ENCODE measurements at places on chromosomes 6 and 20.

DNA sequence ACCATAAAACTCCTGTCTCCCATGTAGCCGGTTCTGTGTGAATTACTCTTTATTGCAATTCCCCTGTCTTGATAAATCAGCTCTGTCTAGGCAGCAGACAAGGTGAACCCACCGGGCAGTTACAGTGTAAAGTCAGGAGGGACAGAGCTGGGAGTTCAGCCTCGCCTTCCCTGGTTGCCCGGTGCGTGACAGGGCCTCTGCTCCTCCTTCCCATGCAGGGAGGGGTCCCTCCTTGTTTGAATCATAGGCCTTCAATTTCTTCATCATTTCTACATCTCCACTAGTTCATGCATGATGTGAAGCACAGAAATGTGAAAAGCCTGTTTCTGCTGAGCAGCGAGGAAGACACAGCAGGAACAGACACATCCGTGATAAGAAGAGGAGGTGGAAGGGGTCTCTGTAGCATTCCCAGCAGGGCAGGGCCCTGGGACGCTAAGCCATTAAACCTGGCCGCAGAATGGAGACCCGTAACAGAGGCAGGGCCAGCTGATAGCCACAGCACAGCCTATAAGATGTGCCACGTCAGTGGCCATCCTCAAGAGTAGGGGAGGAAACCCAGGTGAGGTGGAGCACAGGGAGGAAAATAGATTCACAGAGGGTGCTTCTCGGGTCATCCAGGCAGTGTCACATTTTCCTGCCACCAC, 106.7 kb upstream of the CST7 start:
- no peak for DNase-seq

- no peak for DNase-seq
These were observed 194.2 kb downstream of the KHDC1L start for GRCh38 chr6:73030791-73031782.

GRCh38 chr6:39865011-39865888, 69.0 kb downstream of the MOCS1 start:
- no peak for DNase-seq

- no peak for DNase-seq
These were observed 815.7 kb downstream of the QKI start for GRCh38 chr6:164230259-164230658.

DNA sequence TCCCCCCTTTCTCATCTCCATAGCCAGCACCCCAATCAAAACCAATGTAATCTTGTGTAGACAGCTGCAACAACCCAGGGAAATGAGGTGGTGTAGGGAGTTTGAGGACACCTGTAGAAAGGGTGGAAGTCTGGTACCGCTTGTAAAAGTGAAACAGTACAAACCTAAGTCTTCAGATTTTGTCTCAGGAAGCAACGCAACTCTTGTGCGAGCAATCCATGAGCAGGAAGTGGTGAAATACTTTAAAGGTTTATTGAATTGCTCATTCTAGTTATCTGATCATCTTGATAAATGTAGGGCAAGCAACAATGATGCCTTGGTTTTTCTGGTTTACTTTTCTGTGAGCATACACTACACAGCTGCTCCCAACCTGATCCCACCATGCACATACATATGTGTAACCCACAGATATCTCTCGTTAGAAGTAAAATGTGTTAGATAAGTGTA, 71.1 kb upstream of the THEMIS start:
- DNase-seq: peak; percentile 11

DNA sequence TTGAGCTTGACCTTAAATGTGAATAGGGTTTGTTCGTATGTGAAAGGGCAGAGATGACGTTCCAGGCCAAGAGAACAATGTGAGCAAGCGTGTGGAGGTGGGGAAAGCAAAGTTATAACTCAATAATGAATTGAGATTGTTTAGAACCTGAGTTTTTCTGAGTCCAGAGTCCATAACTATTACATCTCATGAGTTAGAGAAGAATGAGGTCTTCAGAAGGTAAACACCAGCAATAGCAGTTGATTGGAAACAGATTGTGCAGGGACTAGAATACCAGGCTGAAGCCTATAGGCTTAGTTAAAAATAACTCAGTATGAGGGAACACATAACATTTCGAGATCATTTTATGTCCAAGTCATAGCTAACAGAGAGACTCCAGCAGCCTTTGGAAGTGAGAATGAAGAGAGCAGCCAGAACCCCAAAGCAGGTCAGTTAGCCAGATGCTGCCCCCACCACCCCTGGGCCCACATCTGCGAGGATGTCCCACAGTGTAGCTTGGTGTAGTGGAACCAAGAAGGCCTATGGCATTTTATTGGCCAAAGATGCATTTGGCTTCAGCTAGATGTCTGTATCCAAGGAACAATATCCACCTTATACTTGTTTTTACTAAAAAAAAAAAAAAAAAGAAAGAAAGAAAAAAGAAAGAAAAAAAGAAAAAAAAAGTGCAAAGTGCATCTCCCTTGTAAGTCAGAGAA, 121.7 kb downstream of the TNFRSF21 start:
- DNase-seq: no peak

- no peak for DNase-seq
These were observed 13.4 kb downstream of the PHIP start for GRCh38 chr6:79064635-79065034.

GRCh38 chr6:12090714-12091113, 78.6 kb downstream of the HIVEP1 start:
- no peak for DNase-seq

Measured in AG04450 (cell line).